ENCODE measurements at places on chromosomes 12 and 14.

- no peak for DNase-seq
These were observed 2.0 kb upstream of the SOS2 start for GRCh38 chr14:50233166-50233950.

- DNase-seq: no peak
These were observed 65.8 kb upstream of the DACT1 start for GRCh38 chr14:58571769-58572472.

DNA sequence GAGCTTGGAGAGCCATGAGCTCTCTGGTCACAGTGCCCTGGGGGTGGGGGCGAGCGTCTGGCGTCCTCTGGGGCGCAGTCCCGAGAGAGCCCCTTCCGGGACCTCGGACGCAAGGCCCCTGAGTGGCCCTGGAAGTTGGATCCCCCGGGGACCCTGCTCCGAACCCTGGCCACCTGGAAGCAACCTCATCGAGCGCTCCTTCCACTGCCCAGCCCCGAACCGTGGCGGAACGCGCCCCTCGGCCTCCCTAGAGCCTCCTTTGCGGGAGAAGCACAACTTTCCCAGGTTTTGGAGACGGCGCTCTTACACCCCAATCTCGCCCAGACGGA is 1.2 kb downstream of the NOS1 start:
- no peak for DNase-seq

GRCh38 chr12:92912052-92912451 is 17.0 kb downstream of the EEA1 start:
- no peak for DNase-seq

All from KG1 (cell line).